ENCODE measurements at places on chromosomes 2 and 18.

GRCh38 chr2:17482651-17483050, 35.6 kb downstream of the RAD51AP2 start:
- DNase-seq: no peak

GRCh38 chr2:191625016-191625415, 52.9 kb upstream of the NABP1 start:
- peak; percentile 19 for DNase-seq

DNA sequence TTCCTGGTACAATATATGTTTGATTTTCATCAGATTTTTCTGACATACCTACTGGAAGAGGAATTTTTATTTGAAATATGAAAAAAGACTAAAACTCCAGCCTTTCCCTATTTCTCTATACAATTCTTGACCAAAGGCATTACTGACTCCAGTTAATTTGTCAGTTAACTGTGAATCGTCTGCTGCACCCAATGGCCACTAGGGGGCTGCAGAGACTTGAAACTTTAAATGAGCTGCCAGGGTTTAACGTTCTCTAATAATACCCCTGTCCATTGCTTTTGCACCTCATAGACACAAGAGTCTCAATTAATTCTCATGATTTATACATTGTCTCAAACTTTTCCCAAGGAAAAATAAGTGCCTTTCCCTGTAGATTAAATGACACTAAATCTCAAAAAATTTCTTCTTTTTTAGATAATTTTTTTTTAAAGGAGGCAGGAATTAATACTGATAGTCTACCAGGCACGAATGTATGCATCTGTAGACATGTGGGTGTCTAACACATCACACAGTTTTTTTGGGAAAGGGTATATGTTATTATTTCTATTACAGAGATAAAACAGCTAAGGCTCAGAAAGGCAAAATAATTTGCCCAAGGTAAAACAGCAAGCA, 1.8 kb upstream of the ALK start:
- DNase-seq: peak; percentile 73

GRCh38 chr2:197614532-197614931, 60.9 kb downstream of the RFTN2 start:
- DNase-seq: no peak

- DNase-seq: no peak
These were observed 14.1 kb upstream of the PNPT1 start for GRCh38 chr2:55707751-55708150.

DNA sequence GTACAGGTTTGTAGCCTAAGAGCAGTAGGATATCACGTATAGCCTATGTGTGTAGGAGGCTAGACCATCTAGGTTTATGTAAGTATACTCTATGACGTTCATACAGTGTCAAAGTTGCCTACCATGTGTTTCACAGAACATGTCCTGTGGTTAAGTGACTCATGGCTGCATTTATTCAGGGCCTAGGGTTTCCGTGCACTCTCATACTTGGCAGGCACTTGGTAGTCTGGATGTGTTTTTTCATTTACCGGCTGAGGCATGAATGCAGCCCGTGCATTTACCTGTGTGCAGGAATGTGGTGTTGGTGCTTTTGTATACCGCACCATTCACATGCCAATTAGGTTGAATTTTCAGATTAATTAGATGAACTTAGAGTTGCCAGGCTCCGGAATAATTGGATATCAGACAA, 43.4 kb downstream of the MYL12B start:
- DNase-seq: peak; percentile 90

- DNase-seq: no peak
These were observed 3.9 kb upstream of the TMEM163 start for GRCh38 chr2:134722728-134723127.

- no peak for DNase-seq
These were observed 1148.1 kb upstream of the FANCL start for GRCh38 chr2:59389240-59389639.

DNA sequence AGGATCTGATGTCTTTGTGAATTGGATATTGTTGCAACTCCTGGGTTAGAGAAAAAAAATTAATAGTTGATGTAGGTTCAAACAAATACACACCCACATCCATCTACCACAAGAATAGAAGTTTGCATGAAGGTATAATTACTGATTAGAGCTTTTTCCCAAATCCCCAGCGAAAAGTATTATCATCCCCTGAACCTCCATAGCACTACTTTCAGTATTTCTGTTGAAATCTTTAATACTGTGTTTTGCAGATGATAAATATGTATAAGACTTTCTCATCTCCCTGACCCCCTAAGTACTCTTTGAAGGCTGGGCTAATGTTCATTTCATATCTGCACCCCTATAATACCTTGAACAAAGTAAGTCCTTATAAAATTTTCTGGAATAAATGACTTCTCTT, 6.4 kb downstream of the FN1 start:
- DNase-seq: no peak

GRCh38 chr2:171629113-171629512, 58.2 kb upstream of the DYNC1I2 start:
- no peak for DNase-seq

DNA sequence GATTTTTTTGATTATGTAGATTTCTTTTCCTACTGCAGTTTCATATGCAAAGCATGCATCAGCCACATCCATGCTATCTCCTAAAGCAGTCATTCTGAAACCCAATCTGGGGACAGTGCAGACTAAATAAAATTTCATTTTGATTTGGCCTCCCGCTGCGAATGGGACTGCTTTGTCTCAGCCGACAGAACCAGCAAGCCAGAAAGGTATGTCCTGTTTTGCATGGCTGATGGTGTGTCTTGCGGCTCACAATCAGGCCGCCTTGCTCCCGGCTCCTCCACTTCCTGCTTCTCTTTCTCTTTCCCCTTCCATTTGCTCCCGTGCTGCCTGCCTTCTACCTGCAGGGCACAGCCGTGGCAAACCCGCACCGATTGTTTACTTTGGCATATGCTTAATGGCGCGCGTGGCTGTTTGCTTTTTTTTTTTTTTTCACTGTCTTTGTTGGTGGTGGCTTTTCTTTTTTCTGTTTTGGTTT, 419.6 kb upstream of the POU3F3 start:
- no peak for DNase-seq

- no peak for DNase-seq
These were observed 84.0 kb downstream of the DDX1 start for GRCh38 chr2:15675456-15676195.

DNA sequence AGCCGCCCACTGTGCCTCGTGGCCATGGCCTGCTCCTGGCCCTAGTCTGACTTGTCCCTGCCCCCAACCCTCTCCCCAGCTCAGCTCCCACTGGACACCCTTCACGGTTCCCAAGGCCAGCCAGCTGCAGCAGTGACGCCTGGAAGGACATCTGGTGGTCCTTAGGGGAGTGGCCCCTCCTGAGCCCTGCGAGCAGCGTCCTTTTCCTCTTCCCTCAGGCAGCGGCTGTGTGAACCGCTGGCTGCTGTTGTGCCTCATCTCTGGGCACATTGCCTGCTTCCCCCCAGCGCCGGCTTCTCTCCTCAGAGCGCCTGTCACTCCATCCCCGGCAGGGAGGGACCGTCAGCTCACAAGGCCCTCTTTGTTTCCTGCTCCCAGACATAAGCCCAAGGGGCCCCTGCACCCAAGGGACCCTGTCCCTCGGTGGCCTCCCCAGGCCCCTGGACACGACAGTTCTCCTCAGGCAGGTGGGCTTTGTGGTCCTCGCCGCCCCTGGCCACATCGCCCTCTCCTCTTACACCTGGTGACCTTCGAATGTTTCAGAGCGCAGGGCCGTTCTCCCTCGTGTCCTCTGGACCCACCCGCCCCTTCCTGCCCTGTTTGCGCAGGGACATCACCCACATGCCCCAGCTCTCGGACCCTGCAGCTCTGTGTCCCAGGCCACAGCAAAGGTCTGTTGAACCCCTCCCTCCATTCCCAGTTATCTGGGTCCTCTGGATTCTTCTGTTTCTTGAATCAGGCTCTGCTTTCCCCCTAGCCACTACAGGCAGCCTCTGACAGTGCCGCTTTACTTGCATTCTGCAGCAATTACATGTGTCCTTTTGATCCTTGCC, 35.8 kb downstream of the ANO7 start:
- DNase-seq: no peak

- no peak for DNase-seq
These were observed 495 bp downstream of the TMEM169 start for GRCh38 chr2:216082117-216082711.

- no peak for DNase-seq
These were observed at the start of gene SERPINB2 for GRCh38 chr18:63887424-63887823. TSS of gene SERPINB2 (plus strand) at chr18:63887705. CDS start at chr18:63891445, 3,740 bp downstream.

GRCh38 chr2:22002066-22002465, 878.3 kb downstream of the TDRD15 start:
- DNase-seq: no peak

- peak; percentile 28 for DNase-seq
These were observed at the start of gene SLC9A2 for GRCh38 chr2:102619414-102620319. TSS of gene SLC9A2 (plus strand) at chr2:102619553. CDS start at chr2:102619849, 296 bp downstream.

GRCh38 chr2:242065426-242065825, 195.9 kb downstream of the RTP5 start:
- DNase-seq: no peak

- DNase-seq: no peak
These were observed 97.2 kb upstream of the TEX51 start for GRCh38 chr2:126801473-126801872.

GRCh38 chr2:20111311-20112131, 60.1 kb upstream of the LAPTM4A start:
- no peak for DNase-seq

DNA sequence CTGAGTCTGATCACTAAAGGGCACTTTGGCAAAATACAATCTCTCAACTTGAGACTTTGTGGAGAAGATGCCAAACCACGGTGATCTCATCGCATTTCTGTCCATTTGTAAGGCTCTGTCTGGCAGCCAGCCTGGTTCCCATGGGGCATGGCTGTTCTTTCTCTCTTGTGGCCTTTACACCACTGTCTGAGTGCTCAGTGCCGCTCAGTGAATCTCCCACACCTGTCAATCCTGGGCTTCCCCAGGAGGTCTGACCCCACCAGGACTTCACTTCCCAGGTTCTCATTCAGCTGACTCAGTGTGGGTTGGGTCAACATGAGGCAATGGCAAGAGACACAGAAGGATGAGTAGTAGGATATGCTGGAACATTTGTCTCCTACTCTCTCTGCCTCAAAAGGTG, 96.8 kb upstream of the TRIB2 start:
- DNase-seq: no peak

DNA sequence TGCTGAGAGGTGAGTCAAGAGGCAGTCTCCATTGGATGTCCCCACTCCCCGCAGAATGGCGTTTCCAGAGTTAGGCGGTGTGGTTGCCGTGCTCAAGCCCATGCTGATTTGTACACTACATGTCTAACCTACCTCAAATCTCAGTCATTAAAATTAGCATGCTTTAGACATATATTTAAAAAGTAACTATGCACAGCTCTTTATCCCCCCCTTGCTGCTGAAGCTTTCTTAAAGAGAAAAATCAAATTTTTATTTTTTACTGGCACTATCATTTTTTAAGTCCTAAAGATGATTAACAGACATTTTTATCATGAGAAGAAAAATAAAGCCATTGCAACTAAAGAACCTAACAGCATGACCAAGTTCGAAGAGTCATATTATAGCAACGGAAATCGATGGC, 42.9 kb downstream of the BOLA3 start:
- no peak for DNase-seq

GRCh38 chr2:140270224-140270623, 1490.0 kb upstream of the NXPH2 start:
- DNase-seq: no peak

GRCh38 chr2:4585057-4585635, 881.8 kb downstream of the DCDC2C start:
- no peak for DNase-seq

DNA sequence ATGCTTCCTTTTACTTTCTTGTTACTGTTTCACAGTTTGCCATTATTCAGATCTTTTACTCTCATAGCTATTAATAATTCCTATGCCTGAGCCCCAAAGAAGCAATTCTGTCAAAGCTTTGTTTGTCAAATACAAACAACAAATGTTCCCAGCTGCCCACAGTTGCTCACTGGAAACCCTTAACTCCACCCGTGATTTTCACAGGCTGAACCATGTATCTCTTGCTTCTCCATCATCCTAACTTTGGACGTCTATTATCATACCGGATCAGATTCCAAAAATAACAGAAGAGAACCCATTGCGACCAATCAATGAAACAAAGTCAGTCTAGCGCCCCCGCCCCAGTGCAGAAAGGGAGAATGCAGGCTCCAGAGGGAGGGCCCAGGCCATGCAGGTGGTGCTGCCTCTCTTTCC, 24.2 kb downstream of the COLEC12 start:
- no peak for DNase-seq

DNA sequence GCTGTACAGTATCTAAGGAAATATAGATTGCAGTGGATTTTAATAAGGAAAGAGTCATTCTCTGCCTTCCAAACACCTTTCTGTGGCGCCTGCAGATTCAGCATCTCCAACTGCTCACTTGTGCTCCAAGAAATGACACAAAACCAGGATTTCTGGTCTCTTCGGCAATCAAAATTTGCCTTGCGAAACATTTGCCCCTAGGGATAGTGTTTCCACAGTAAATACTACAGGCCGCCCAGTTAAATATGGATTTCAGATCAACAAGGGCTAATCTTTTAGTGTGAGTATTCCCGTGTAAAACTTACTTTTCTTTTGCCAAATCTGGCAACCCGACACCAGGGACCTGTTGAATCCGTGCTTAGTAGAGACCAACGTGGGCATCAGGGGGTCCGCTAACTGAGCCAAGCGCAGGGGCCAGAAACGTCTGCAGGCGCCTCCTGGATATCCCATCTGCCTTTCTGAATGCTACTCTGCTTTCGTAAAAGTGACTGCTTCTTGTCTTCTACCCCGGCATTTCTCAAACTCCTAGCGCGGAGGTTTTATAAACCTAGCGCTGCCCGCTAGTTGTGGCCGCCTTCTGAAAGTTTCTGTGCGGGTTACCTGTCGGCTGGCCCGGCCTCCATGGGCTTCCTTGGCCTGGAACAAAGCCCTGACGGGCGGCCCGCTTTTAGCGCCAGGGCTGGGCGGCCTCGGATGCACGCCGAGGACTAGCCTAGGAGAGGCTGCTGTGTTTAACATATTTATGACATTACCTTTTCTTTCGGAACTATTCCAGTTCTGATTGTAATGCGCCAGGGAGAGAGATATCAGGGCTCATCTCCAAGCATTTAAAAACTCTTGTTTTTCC, 2.5 kb downstream of the CYP1B1 start:
- DNase-seq: no peak

GRCh38 chr2:182971820-182972547, 66.3 kb downstream of the NCKAP1 start:
- DNase-seq: no peak

GRCh38 chr18:45056926-45057325, 376.2 kb downstream of the SETBP1 start:
- no peak for DNase-seq

GRCh38 chr18:42113529-42114191, 158.6 kb downstream of the PIK3C3 start:
- peak; percentile 36 for DNase-seq

- DNase-seq: no peak
These were observed 10.6 kb upstream of the PROC start for GRCh38 chr2:127407661-127408003.

GRCh38 chr18:56001576-56001975, 413.6 kb upstream of the TCF4 start:
- no peak for DNase-seq

GRCh38 chr2:85342156-85342555, 12.2 kb downstream of the RETSAT start:
- no peak for DNase-seq

- no peak for DNase-seq
These were observed 653 bp upstream of the ANKAR start for GRCh38 chr2:189673661-189674373.

- DNase-seq: no peak
These were observed 120.1 kb upstream of the TWIST2 start for GRCh38 chr2:238727585-238728329.

Data from Kasumi-1 (cell line).